Fibroblast of lung (primary cell): ENCODE measurements at places on chromosomes 3 and 15. TPM values are rescaled to one million over a fixed set of nuclear protein-coding genes. Genes with fewer than 3 reads are reported as not detected.
A peak's percentile ranks its signal among the peaks of the same experiment; 100 is the strongest.

DPPA4 gene
- 0.26 TPM in 1 of 2 replicates, not detected in the other for total RNA-seq

FGF7 gene
- total RNA-seq = 488 and 527 TPM in 2 replicates

IL17RE gene
- 0.26 and 0.99 TPM in 2 replicates for total RNA-seq

SLC24A5 gene
- total RNA-seq = not detected in 2 replicates

EPHB3 gene
- 3.9 and 7.6 TPM in 2 replicates for total RNA-seq

- no peak overlapping the region for H3K27ac ChIP-seq
- DNase-seq = no peak
- no peaks in the 10 kb centered on the region for H3K4me1 ChIP-seq
Measured at GRCh38 chr15:46901001-46901400, 816.3 kb upstream of the SEMA6D start.

- no peak overlapping the region for H3K4me3 ChIP-seq
- no peak for DNase-seq
- H3K27me3 ChIP-seq = peaks cover 10% of the 10 kb centered on the region
- H3K36me3 ChIP-seq = no peaks in the 10 kb centered on the region
- no peaks in the 10 kb centered on the region for H3K4me1 ChIP-seq
Measured at GRCh38 chr15:50250760-50251394, 14.6 kb downstream of the HDC start.

DNA sequence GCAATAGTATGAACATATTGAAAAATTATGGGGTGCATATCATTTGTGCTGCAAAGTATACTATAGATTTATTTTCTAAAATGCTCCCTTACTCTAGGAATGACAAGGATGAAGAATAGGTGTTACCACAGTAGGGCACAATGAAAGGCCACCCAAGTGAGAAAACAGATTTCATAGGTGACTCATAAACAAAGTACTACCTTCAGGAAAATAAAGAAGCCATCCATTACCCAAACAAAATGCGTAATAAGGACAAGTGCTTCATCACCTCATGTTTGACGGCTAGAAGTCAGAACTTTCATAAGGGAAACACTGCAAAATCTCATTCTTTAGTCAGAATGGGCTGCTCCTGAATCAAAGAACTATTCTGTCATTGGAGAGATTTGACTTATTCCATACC, 116.6 kb downstream of the MFSD1 start:
- H3K27ac ChIP-seq = no peak overlapping the region
- H3K4me3 ChIP-seq = no peak overlapping the region
- no peaks in the 10 kb centered on the region for H3K4me1 ChIP-seq
- H3K27me3 ChIP-seq = no peaks in the 10 kb centered on the region
- no peaks in the 10 kb centered on the region for H3K36me3 ChIP-seq
- DNase-seq = peak; percentile 7

GRCh38 chr15:63065262-63066221, 23.0 kb downstream of the TPM1 start:
- no peaks in the 10 kb centered on the region for H3K4me1 ChIP-seq
- H3K27ac ChIP-seq = no peak overlapping the region
- peak; percentile 44 for DNase-seq

GRCh38 chr3:98573181-98573728, 20.2 kb downstream of the CPOX start:
- no peak overlapping the region for H3K4me3 ChIP-seq
- peaks cover 3% of the 10 kb centered on the region for H3K4me1 ChIP-seq
- H3K27me3 ChIP-seq = no peaks in the 10 kb centered on the region
- no peaks in the 10 kb centered on the region for H3K36me3 ChIP-seq

DNA sequence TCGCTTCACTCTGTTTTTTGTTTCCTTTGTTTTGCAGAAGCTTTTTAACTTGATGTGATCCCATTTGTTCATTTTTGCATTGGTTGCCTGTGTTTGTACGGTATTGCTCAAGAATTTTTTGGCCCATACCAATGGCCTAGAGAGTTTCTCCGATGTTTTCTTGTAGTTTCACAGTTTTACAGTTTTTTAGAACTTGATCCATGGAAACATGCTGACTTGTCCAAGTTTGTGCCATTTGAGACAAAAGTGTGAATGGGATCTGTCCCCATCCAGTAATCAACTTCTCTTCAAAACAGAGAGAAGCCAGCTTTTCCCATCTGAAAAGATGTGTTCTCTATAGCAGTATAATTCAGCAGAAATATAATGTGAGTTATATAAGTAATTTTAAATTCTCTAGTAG, 266.5 kb upstream of the LRTM1 start:
- no peak overlapping the region for H3K4me3 ChIP-seq
- no peak for DNase-seq
- H3K27me3 ChIP-seq = no peaks in the 10 kb centered on the region
- no peaks in the 10 kb centered on the region for H3K36me3 ChIP-seq
- H3K27ac ChIP-seq = no peak overlapping the region

DNA sequence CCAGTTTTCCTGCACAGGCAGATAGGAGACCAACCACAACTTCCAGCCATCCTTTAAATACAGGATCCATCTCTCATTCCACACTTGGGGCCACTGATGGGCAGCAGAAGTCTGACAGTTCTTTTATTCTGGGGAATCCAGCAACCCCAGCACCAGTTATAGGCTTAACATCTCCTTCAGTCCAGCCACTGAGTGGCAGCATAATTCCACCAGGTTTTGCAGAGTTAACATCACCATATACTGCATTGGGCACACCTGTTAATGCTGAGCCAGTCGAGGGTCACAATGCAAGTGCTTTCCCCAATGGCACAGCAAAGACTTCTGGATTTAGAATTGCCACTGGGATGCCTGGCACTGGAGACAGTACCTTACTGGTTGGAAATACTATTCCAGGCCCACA, 2.9 kb downstream of the NPAP1 start:
- no peak for DNase-seq
- no peak overlapping the region for H3K4me3 ChIP-seq
- no peak overlapping the region for H3K27ac ChIP-seq
- H3K27me3 ChIP-seq = no peaks in the 10 kb centered on the region
- H3K4me1 ChIP-seq = no peaks in the 10 kb centered on the region
